ENCODE measurements at places on chromosomes 2 and 18.

GRCh38 chr2:70984576-70985282 lies 6.3 kb downstream of the ANKRD53 start:
- DNase-seq: peak; percentile 33

DNA sequence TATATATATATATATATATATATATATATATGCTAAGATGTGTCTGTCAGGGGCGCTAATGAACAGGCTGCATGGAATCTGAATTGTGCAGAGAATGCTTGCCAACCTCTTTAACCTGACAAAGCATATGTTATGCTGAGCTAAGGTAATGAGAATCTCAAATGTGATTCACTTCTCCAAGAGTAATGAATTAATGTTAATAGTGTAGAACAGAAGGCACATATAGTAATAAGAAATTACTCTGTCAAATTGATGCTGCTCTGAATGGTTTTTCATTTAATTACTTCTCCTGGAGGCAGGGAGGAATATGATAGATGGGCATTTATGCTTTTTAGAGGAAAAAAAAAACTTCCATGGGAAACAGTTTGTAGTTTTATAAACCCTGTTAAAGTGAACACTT lies 35.4 kb downstream of the COX7A2L start:
- no peak for DNase-seq

DNA sequence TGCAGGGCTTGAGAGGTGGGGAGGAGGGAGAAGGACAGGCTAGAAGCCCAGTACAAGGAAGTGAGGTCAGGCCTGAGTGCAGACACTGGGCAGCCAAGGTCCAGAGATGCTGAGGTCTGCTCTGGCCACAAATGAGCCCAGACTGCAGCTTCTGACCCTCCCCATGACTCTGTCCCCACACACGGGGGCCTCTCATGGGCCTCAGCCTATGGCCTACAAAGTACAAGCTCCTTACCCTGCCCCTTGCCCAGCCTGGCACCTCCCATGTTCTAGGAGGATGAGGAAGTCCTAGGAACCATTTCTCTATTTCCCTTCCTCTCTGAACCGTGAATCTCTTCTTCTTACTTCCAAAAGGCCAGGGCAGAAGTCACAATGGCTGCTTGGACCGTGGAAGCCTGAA lies 193.8 kb downstream of the ANKRD30B start:
- no peak for DNase-seq

DNA sequence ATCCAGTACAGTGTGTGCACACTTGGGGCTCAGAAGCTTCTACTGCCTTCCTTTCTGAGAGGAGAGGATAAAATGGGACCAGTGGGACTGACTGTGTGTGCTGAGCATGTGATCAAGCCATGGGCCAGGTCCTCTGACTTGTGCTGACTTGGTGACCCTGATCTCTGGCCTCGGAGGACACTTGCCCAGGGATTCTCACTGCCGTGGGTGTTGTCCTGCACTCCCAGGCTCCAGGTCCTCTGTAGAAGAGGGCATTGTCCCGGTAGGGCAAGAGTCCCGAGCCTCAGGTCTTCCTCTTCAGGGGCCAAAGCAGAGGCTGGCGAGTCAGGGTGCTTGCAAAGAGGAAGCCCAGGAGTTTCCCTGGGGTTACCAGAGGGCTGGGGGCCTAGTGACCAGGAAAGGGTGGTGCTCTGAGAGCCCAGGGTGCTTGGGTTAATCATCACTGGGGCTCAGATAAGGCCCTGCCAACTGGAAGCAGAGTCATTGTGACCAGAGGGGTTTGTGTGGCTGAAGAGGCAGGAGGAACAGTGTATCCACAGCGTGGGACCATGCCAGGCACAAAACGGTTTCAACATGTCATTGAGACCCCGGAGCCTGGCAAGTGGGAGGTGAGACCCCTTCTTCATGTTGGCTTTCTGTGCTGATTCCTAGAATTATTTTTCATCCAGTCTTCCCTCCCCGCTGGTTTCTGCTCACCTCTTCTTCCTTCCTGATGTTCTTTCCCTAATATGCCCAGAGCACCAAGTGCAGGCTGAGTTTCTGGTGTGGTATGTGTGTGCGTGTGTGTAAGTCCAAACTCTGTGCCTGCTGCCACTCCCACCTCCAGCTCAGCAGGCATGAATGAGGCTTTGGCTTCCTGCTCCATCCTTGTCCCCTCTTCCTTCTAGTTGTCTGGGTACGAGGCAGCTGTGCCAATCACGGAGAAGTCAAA lies at the start of gene GCKR:
GCKR (plus strand) TSS at position 483 of the 931 bp plus-strand sequence; CDS start at position 549, 66 bp downstream.
- DNase-seq: no peak

- DNase-seq: no peak
These were observed 385.5 kb downstream of the LPIN1 start for GRCh38 chr2:12131975-12132374.
